ENCODE measurements at places on chromosomes 2 and 18.

DNA sequence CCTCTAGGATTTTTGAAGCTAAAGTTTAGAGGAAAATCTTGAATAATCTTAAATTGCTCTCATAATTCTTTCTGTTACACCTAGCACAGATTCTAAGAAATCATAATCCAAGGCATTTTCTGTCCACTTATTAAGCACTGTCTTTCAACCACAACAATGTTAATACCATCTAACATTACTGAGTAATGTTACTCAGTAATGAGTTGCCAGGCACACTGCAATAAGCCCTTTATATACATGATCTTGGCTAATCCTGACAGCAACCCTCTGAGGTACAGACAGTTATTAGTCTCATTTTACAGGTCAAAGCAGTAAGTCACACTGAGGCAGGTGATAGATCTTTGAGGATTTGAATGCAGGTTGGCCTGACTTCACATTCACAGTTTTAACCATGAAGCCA lies 291.9 kb downstream of the ALK start:
- no peak for DNase-seq

- no peak for DNase-seq
These were observed 132.1 kb upstream of the CTDP1 start for GRCh38 chr18:79547413-79548076.

DNA sequence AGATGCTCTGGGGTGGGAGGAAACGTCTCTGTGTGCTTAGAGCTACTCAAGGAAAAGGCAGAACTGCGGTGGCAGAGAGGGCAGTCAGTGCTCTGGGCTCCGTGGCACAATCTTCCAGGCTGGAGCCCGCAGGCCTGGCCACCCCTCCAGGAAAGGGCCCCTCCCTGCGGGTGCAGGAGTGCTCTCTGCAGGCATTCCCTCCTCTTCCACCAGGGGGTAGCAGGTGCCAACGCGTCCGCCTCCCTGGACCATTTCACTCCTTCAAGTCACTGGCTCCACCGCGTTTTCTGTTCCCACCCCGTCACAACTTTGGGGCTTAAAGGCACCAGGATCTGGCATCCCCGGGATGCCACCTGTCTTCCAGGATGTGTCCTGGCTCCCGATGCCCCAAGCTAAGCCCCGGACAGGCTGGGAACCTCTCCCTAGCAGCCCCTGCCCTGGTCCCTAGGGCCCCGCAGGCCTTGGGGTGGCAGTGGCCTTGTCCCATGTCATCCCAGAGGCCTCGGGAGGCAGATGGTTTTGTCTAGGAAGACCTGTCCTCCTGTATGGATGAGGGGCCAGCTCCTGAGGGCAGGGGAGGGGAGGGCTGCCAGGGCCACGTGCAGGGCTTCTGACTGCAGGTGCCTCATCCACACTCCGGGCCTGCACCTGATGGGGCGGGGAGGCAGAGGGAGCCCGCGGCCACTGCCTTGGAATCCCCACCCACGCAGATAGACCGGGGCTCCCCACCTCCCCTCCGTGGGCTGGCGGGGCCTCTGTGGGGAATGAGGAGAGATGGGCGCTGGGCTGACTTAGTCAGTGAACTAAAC lies 26.4 kb downstream of the KCNIP3 start:
- no peak for DNase-seq

DNA sequence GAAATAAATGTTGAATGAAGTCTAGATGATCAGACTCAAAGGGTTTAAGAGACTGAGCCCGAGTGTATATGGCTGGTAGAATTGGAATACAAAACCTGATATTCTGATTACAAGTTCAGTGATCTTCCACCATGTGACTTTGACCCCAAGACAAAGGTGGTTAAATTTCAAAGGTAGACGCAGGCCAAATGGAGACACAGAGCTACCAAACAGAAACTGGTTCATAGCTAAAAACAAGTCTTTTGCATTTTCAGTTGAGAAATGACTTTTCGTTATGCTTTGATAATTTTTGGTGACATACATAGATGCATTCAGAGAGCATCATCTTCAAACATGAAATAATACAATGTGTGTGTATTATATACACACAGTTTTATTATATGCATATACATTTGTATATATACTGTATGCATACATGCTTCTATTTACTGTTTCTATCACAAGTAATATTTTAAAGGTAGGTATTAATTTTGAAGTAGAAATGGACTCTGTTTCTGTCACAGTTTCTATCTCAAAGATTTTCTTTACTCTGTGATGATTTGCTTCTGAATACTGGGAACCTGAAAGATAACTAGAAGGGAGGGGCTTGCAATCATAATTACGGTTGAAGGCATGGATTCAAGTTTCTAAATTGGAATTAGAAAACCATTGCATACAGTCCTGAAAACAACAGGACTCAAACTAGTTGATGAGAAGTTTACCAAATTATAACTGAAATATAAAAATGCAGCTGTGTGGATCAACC lies 142.3 kb downstream of the ABCA12 start:
- DNase-seq: no peak

DNA sequence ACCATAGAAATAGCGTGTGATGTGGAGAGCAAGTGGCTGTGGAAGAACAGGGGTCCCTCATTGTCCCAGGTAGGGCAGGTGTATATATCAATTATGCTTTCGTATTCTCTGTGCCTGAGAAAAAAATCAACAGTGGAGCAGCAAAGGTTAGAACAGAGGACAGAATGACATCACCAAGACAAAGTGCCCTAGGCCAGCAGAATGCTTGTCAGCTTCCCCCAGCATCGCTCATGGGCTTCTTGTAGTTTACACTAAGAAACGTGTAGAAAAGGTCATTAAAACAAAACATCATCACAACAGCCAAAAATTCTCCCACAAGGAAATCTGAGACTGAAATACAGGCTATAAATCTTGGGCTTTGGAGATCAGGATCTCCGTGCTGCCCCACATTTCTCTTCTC lies 288.0 kb downstream of the TDRD15 start:
- no peak for DNase-seq

- peak; percentile 85 for DNase-seq
These were observed 157.8 kb downstream of the BCL2 start for GRCh38 chr18:63161761-63162195.

- DNase-seq: no peak
These were observed 37.5 kb downstream of the SLC4A3 start for GRCh38 chr2:219664944-219665343.

DNA sequence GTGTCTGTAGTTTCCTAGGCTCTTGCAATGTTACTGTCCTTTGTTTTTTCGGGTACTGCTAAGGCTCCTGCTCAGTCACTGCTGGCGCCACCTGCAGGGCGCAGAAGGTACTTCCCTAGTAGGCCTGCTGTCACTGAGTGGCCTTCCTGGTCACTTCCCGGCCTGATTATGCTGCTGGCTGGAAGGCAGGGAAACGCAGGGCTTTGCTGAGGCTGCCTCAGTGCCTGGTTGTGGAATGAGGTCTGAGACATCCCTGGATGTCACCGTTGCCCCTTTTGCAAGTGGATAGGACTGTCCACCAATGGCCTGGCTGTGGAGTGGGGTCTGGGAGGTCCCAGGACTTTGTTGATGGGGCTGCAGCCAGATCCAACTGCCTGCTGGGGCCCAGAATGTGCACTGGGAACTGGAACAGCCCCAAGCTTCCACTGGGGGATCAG lies 13.1 kb downstream of the DAW1 start:
- peak; percentile 26 for DNase-seq

DNA sequence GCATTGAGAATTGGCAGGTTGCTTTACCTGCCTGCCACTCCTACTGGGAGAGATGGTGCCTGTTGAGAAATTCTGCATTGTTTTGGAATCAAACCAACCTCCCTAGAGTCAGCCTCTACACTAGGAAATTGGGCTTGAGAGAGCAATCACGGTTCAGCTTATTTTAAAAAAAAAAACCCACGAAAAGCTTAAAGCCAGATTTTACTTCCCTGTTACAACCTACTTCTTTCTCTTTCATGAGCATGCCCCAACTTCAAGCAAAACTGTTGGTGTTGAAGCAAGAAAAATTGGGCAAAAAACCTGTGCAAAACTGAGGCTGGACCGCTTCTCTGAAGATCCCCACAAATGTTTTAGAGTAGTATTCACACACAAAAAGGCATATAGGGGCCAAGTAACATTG lies 134.6 kb upstream of the ZEB2 start:
- no peak for DNase-seq

GRCh38 chr2:236173036-236173728 lies 5.0 kb upstream of the GBX2 start:
- no peak for DNase-seq

DNA sequence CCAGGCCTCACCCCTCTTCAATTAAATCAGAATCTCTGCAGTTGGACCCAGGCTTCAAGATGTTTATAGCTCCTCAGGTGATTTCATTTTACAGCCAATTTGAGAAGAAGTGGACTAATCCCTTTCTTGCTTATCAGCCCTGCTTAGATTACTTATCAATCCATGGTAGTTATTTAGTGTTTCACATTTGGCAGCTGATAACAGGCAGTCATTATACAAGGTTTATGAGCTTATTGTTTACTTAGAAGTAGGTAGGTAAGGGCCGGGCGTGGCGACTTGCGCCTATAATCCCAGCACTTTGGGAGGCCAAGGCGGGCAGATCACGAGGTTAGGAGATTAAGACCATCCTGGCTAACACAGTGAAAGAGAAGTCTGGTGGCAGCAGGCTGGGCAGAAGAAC lies 237.5 kb downstream of the CTNNA2 start:
- DNase-seq: no peak

GRCh38 chr2:216328347-216328746 lies 43.9 kb downstream of the MARCHF4 start:
- no peak for DNase-seq

DNA sequence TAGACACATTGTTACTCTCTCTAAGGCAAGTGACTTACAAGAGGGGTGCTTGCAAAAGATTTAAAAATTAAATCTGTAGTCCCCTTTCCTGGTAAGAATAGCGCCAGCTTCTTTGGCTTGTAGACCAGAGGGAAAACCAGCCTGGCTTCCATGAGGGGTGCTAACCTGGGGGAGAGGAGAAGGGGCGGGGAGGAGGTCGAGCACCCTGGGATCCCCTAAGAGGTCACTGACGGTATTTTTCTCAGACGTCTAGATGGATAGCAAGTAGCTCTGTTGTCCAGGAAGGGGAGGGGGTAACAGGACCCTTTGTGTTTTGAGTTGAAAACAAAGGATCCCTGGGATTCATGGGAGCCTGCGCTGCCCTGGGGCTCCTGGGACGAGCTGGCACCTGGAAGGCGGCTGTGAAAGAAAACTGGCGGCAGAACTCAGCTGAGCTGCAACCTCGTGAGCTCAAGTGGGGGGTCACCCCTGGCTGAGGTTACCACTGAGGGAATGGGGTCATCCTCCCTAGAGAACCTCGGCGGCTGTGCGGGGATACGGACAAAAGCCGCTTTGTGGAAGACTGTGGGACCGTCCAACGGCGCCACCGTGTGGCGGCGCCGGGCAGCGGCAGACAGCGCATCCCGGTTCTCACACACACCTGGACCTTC lies 37.8 kb upstream of the MRPL19 start:
- DNase-seq: peak; percentile 14

DNA sequence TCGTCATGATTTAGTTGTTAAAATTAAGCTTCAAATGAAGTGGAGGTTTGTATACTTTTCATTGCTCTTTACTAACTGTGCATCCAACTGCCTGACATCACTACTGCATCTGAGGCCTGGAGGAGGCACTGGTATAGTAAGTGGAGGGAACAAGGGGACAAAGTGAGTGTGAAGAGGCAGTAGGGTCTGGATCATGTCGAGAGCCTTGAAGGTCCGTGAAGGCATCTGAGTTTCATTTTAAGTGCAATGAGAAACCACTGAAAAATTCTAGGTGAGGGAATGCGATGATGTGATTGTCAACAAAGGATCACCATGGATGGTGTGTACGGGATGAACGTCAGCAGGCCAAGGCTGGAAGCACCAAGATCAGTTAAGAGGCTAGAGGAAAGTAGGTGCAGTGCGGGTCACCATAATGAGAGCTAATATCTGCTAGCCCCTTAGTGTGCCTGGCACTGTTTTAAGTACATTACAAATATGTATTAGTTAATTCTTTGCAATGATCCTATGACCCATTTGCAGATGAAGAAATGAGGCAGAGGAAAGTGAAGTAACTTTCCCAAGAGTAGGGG lies 96.1 kb downstream of the CABYR start:
- no peak for DNase-seq

GRCh38 chr2:19474128-19474527 lies 115.7 kb upstream of the OSR1 start:
- peak; percentile 13 for DNase-seq

- DNase-seq: no peak
These were observed 271.0 kb downstream of the NEDD4L start for GRCh38 chr18:58315041-58315440.

DNA sequence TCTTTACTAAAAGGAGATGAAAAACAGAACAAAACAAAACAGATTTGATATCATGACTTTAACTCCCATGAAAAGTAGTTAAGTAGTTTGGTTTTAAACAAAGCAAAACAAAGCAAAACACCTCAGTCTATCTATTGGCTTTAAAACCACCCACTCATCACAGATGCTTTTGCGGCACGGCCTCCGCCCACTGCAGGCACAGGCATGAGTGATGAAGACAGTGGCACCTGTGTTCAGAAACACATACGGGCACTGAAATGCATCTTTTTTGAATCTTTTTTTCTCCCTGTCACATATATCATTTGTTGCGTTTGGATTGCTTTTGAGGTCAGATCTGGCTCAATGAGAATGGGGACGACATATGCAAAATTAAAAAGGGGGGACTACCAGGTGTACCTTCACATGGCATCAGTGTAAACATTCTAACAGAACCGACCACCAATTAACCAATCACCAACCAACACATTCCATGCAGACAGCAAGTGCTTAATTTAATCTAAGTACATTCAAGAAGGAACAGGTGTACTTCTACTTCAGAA lies 147.4 kb upstream of the REV1 start:
- no peak for DNase-seq

- DNase-seq: no peak
These were observed 60.7 kb upstream of the ZEB2 start for GRCh38 chr2:144580521-144581161.

DNA sequence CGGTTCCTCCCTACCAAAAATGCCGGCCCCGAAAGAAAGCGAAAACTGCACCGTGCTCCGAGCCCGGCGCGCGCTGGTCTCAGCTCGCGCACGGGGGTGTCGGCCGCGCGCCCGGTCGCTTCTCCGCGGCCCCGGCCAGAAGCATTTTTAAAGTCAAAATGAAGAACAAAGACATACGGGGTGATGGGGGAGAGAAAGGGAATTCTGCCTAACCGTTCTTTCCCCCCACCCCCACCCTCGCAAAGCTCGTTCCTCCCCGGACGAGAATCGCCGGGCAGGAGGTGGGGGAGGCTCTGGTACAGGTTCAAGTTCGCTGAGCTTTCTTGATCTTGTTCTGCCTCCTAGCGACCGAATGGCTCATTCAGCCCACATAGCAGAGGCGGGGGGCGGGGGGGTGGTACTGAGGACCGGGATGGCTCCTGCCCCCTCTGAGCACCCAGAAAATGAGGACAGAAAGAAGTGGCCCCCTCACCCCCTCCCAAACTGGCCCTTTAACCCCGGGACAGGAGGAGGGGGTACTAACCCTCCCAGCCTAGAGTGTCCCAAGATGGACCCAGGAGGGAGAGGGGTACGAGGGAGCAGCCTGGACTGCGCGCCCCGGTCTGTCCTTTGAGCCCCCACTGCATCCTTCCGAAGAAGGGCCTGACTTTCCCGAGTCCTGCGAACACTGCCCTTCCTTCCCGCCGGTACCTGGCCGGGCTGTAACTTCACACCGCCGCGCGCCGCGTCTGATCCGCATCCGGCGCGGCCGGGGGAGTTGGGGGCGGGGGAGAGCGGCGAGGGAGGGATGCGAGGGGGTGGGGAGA lies 3.1 kb downstream of the BCL11A start:
- no peak for DNase-seq

- no peak for DNase-seq
These were observed 193.1 kb downstream of the HNMT start for GRCh38 chr2:138157372-138157771.

- no peak for DNase-seq
These were observed 32.3 kb downstream of the EML6 start for GRCh38 chr2:54755641-54756326.

- DNase-seq: no peak
These were observed 367.1 kb downstream of the ZEB2 start for GRCh38 chr2:144152817-144153271.
